Stimulated activated CD4-positive, alpha-beta T cell treated with anti-CD3 and anti-CD28 coated beads, Interleukin-1b, Interleukin-23, amount 100 ng/mL, for 1 hour (primary cell): ENCODE measurements at places on chromosomes 4 and X.

GRCh38 chr4:25953740-25954139, 39.7 kb downstream of the SMIM20 start:
- no peak for DNase-seq

GRCh38 chr4:88456670-88457306, at the start of gene HERC5:
Gene HERC5, plus strand, starts transcription at chr4:88457119. Its CDS starts 151 bp downstream, at chr4:88457270.
- DNase-seq, result peak; percentile 73

GRCh38 chrX:30196322-30196721, 19.0 kb upstream of the MAGEB2 start:
- no peak for DNase-seq

GRCh38 chr4:126604268-126604867, 1028.4 kb upstream of the INTU start:
- DNase-seq, result no peak

GRCh38 chrX:150184491-150184890, 178.6 kb upstream of the MAMLD1 start:
- DNase-seq, result no peak

- DNase-seq, result no peak
These were observed 67.6 kb downstream of the EIF4E start for GRCh38 chr4:98861100-98861884.

GRCh38 chrX:8870411-8870810, 69.2 kb upstream of the FAM9A start:
- DNase-seq, result no peak

- DNase-seq, result no peak
These were observed 54.1 kb downstream of the RPS6KA3 start for GRCh38 chrX:20212486-20213089.
